ENCODE measurements at places on chromosomes 5 and 9. TPM values are rescaled to one million over a fixed set of nuclear protein-coding genes. Genes with fewer than 3 reads are reported as not detected.

The SYK gene
- 55.9 TPM for total RNA-seq

The WNK2 gene
- total RNA-seq: 12.5 TPM

DNA sequence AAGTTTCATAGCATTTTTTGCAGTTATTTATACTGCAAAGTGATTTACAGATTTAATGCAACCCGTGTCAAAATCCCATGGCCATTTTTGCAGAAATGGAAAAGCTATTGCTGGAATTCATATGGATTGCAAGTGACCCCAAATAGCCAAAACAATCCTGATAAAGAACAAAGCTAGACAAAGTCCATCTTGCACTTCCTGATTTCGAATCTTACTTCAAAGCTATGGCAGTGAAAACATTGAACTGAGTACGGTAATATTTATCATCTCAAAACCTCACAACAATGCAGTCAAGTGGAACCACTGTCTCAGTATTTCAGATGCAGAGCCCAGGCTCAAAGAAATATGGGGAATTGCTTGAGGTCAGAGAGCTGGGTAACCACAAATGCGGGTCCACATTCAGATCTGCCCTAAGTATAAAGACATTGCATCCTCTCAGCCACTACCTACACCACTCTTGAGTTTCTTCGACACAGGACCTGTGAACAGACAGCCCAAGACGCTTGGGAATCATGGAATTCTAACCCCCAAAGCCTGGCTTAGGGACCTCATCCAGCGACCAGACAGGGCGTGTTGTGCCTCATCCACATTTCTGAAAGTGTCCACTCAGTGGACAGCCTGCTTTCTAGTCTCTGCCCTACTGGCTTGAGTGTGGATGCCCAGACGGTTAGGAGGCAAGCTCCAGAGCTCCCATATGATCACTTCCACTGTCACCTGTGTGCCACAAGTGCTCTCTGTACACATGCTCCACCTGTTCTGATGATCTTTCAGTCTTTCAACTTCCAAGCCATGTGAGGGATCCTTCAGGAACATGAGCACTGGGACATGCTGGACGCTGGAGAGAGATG, 39.3 kb upstream of the KCNIP1 start:
- no peak for DNase-seq
- H3K4me3 ChIP-seq: no peak overlapping the region

GRCh38 chr9:122320413-122320881, 50.4 kb upstream of the PTGS1 start:
- H3K4me1 ChIP-seq: no peaks in the 10 kb centered on the region
- no peak for DNase-seq
- H3K36me3 ChIP-seq: peaks cover 18% of the 10 kb centered on the region
- no peaks in the 10 kb centered on the region for H3K27me3 ChIP-seq
- no peak overlapping the region for H3K27ac ChIP-seq

DNA sequence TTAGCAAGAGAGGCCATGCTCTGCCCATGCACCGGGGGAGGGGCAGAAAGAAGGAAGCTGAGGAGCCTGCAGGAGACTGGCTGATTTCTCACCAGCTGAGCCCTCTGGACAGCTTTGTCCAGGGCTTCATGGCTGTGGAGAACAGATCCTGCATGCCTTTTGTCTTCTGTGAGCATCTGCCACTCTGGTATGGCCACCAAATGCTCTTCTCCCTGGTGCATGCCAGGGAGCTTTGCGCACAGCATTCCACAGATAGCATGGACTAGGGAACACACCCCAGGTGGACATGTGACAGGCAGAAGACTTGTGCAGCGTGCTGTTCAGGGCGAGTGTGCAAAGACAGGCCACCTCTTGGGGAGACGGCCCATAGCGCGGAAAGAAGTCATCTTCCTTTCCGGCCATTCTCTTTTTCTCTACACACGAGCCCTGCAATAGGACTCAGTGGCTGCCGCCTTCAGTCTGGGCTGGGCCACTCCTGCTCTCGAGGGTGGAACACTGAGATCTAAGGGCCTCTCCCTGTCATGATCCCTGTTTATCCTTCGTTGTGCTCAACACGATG, 56.7 kb downstream of the GADD45G start:
- no peak overlapping the region for H3K4me3 ChIP-seq
- no peaks in the 10 kb centered on the region for H3K36me3 ChIP-seq
- no peaks in the 10 kb centered on the region for H3K4me1 ChIP-seq
- H3K27me3 ChIP-seq: no peaks in the 10 kb centered on the region
- H3K27ac ChIP-seq: no peak overlapping the region

DNA sequence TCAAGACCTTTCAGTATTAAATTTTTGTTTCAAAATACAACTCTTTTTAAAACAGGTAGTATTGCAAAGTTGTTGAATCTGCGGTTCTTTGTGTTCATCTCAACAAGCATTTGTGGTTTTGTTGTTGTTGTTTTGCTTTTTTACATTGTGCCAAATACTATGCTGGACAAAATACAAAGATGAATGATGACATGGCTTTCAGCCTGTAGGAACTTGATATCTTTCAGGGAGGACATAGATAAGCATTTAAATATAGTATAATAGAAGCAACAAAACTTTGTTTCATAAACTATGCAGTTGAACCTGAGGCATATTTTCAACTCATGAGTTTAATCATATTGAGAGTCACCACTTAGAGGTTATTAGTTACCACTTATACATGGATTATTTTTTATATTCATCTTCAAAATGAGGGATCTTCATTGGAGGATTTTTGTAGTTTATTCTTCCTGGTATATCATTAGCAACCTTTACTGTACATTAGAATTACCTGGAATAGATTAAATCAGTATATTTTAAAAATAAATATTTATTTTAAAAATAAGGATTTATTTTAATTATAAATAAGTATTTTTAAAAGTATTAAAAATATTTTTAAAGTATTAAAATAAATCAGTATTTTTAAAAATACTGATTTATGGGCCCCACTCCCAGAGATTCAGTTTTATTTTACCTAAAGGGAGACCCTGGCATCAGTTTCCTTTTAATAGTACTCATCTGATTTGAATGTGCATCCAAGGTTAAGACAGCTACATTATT, 42.9 kb downstream of the KIF2A start:
- no peak overlapping the region for H3K27ac ChIP-seq
- no peak for DNase-seq
- H3K4me1 ChIP-seq: no peaks in the 10 kb centered on the region
- peaks cover 44% of the 10 kb centered on the region for H3K36me3 ChIP-seq
- no peaks in the 10 kb centered on the region for H3K27me3 ChIP-seq
- H3K4me3 ChIP-seq: no peak overlapping the region

- no peak overlapping the region for H3K27ac ChIP-seq
- no peak for DNase-seq
- H3K4me3 ChIP-seq: no peak overlapping the region
Measured at GRCh38 chr5:109546461-109546860, 136.7 kb upstream of the PJA2 start.

DNA sequence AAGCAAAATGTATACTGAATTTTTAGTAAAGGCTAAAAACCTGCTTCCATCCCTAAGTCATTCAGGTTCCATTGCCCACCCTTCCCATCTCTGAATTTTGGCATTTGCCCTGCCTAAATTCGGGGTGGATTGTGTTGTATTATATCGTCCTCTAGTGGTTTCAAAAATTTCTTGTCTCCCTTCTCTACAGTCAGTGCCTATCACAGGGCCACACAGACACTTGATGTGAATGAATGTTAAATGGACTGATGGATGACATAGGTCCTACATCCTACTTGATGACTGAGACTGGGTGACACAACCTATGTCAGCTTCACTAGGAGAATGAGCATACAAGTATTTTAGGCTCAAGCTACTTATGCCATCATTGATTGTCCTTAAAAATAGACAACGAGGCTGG, 45.6 kb upstream of the SLC30A5 start:
- no peaks in the 10 kb centered on the region for H3K4me1 ChIP-seq
- H3K27ac ChIP-seq: no peak overlapping the region
- H3K4me3 ChIP-seq: no peak overlapping the region
- H3K36me3 ChIP-seq: no peaks in the 10 kb centered on the region

DNA sequence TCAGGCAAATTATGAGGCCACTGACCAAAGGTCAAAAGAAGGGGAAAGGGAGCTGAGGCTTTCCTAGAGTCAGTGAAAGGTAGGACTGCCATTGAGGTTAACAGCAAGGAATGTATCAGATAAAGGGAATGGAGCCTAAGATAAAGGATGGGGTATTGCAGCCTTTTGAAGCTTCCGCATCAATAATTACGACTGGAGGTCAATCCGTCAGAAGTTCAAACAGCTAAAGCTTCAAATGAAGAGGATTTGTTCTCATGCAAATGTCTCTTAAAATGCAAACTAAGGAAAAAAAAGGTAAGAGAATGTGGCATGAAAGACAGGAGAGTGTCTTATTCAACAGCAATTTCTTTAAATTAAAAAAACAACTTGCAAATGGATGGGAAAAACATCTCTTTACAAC, 341.1 kb upstream of the RGMB start:
- H3K4me1 ChIP-seq: no peaks in the 10 kb centered on the region
- H3K27me3 ChIP-seq: no peaks in the 10 kb centered on the region
- H3K27ac ChIP-seq: no peak overlapping the region
- H3K36me3 ChIP-seq: no peaks in the 10 kb centered on the region
- DNase-seq: no peak

All from thymus (tissue), 14 donors.